ENCODE measurements at places on chromosomes 1 and 21.

DNA sequence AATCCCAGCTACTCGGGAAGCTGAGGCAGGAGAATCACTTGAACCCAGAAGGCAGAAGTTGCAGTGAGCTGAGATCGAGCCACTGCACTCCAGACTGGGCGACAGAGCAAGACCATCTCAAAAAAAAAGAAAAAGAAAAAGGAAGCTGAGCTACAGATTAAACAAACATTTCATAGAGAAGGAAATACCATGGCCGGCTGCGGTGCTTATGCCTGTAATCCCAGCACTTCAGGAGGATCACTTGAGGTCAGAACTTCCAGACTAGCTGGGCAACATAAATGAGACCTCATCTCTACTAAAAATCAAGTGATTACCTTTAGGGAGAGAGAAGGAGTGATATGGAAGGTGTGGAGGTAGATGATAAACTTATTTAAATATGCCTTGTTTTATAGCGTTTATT lies 14.0 kb upstream of the CFAP126 start:
- DNase-seq = no peak

DNA sequence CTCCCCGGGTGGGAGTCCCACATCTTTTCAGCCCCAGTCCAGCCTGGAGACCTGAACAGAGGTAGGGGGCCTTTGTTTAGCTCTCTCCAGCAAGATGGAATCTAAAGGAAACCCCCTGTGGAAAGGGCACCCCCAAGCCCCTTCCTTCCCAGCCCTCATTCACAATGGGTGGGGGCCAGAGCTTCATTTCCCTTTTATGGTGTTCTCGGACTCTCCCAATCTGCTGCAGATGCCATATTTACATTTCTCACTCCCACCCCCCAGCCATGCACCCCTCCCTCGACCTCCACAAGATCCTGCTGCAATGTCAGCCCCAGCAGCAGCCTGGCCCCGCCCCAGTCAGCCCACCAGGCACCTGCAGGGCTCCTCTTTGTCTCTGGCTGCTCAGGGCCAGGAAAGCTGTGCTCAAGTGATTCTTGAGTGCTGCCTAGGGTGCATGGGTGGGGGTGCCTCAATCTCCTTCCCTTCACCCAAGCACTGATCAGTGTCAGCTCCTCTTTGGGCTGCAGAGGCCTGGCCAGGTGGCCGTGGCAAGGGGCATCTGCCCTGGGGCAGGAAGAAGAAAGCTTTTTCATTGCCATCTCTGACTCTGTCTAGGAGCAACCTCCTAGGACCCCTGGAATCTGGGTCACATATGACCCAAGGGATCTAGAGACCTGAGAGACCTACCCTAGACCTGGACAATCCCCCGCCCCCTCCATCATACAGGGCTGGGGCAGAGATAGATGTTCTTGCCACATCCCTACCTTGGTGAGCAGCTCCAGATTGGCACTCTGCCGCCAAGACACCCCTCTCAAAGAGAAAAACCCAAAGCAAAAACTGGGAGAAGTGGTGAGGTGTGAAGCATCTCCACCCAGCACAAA lies 1.7 kb downstream of the KIF21B start:
- DNase-seq = no peak

- no peak for DNase-seq
These were observed 45.3 kb upstream of the RGS5 start for GRCh38 chr1:163248064-163248463.

GRCh38 chr1:91765880-91766443 lies 120.0 kb downstream of the TGFBR3 start:
- DNase-seq = no peak

GRCh38 chr1:17356387-17357026 lies 15.5 kb upstream of the PADI6 start:
- no peak for DNase-seq

DNA sequence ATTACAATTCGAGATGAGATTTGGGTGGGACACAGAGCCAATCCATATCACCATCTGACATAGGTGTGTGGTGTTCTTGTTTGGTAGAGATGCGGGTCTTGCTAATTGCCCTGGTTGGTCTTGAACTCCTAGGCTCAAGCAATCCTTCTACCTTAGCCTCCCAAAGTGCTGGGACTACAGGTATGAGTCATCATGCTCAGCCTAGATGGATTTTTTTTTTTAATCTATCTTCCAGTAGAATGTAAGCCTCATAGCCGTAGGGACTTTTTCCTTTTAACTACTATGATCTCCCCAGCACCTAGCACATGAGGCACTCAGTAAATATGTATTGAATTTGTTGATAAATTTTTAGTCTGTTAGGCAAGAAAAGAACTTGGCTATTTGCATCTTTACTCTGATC lies 94.6 kb upstream of the TENT5C start:
- no peak for DNase-seq

All from CD4-positive, alpha-beta T cell treated with Interleukin-6 at 100 ng/mL for 8 hours (primary cell).